Omental fat pad (tissue), 4 donors: ENCODE measurements at places on chromosomes 7 and 10.

DNA sequence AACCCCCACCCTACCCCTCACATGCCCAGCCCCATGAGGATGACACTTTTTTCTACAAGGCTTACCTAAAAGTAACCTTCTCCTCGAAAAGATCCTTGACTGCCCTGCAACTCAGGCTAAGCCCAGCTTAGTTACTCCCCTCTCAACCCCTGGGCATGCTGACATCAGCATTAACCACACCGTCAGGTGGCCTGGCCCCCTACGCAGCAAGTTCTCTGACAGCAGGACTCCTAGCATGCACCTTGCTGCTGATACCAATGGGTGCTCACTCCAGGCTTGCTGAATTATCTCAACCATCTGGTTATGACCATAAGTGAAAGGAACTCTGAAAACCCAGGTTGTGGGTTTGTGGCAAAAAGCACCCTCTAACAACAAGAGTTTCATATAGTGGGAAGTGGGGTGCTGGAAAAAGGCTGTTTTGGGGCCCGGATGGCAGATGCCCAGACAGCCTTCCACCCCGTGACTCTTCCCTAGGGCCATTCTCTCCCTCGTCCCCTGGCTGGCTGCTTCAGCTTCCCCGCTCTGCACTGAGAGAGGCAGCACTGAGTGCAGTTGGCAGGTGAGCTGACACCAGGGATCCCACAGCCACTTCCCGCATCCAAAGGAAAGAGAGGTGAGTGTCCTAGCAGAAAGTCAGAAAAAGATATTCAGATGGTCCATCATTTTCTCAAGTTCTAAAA, 518.9 kb downstream of the KCNMA1 start:
- DNase-seq, result no peak

- no peak for DNase-seq
Observed at GRCh38 chr7:66952343-66953043, 31.5 kb downstream of the TMEM248 start.

- DNase-seq, result no peak
Observed at GRCh38 chr10:109727436-109727835, 195.9 kb downstream of the XPNPEP1 start.

DNA sequence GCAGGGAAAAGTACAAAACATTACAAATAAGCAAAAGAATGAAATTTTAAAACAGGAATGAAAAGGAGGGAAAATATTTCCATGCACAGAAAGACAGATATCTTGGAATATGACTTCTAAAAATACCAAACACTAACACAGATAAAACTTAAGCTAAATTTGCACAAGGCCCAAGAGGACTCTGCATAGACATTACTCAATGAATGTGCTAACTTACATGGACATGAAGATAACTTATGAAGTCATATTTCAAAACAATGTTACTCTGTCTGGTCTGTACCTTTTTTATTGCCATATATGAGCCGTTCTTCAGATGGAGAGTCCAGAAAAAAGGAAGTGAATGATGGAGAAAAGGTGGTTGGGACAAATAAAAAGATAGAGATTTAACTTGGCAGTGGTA, 15.0 kb upstream of the MSS51 start:
- no peak for DNase-seq
